ENCODE measurements at places on chromosomes 1 and 21.

- DNase-seq, result no peak
Observed at GRCh38 chr1:9621032-9621431, 30.5 kb upstream of the PIK3CD start.

DNA sequence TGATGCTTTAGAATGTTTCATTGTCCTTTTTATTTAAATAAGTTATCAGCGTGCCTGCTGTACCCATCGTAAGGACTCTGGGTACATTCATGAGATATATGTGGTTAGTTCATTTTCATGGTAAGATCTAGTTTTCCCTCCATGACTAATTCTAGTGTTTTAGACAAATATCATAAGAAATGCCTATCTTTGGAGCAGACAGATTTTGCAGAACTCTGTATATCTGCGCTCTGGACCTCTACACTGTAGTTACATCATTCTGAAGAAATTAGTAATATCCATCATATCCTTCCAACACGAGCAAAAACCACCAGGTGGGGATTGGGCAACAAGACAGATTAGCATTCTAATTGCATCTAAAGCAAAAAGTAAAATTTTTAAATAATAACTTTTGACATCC, 499.2 kb downstream of the SETD4 start:
- no peak for DNase-seq

GRCh38 chr1:61523893-61524605, 200.9 kb downstream of the TM2D1 start:
- DNase-seq, result no peak

DNA sequence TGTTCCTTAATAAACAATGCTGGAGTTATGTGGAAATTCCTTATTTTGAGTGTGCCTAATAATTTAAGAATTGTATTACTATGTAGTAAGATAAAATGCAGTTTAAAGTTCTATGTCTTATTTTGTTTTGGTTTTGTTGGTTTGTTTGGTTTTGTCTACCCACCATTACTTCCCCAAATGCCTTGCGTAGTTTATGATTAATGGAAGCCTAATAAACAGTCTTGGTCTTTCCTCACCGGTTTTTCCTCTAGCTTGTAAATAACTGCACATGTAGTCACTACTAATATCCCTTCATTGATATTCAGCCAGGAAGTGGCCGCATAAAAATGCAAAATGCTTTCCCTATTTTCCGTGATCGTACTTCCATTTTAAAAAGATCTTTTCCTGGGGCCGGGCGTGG, 2.9 kb downstream of the SDCCAG8 start:
- DNase-seq, result no peak

- DNase-seq, result no peak
Observed at GRCh38 chr21:46093668-46094400, 4.1 kb upstream of the COL6A2 start.

GRCh38 chr1:3135744-3136455, 66.9 kb downstream of the PRDM16 start:
- no peak for DNase-seq

DNA sequence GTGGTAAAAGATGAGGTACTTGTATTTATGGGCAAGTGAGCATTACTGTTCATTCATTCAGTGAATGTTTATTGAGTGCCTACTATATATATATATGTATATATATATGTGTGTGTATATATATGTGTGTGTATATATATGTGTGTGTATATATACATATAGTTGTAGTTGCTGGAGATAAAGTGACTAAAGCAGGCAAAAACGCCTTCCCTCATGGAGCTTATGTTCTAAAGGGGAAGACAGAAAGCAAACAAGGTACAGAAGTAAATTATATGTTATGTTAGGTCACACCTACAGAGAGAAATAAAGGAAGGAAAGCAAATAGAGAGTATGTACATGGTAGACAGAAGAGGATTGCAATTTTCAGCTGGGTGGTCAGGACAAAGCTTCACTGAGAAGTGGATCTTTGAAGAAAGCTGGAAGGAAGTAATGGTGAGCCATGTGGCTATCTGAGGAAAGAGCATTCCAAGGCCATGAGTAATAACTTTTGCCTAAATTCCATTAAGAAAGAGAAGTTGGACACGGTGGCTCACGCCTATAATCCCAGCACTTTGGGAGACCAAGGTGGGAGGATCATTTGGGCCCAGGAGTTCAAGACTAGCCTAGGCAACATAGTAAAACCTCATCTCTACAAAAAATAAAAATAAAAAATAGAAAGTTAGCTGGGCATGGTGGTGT, 33.5 kb upstream of the KLF17 start:
- no peak for DNase-seq

DNA sequence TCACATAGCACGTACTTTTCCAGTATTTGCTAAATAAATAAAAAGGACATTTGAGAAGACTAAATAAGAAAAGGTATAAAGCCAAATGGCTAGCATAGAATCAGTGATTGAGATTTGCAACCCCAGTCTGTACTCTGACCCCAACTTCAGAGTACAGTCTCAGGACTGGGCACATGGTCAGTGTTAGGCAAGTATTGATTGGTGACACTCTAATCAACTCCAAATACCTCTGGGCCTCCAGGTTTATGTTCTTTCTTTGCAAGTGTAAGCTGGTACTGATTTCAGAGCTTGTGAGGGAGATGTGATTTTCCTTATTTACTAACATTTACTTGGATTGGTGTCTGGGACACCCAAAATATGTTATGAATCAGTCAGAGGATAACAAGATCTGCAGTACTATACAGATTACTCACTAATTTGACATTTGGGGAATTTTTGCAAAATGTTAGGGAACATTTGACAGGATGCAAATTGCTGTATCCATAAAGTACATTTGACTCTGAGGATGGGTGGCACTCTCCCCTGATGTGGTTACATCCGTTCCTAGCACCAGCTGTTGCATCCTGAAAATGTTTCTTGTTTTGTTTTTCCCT, 34.2 kb downstream of the LMO4 start:
- DNase-seq, result no peak

GRCh38 chr1:109256085-109256484, 6.7 kb downstream of the CELSR2 start:
- DNase-seq, result no peak

DNA sequence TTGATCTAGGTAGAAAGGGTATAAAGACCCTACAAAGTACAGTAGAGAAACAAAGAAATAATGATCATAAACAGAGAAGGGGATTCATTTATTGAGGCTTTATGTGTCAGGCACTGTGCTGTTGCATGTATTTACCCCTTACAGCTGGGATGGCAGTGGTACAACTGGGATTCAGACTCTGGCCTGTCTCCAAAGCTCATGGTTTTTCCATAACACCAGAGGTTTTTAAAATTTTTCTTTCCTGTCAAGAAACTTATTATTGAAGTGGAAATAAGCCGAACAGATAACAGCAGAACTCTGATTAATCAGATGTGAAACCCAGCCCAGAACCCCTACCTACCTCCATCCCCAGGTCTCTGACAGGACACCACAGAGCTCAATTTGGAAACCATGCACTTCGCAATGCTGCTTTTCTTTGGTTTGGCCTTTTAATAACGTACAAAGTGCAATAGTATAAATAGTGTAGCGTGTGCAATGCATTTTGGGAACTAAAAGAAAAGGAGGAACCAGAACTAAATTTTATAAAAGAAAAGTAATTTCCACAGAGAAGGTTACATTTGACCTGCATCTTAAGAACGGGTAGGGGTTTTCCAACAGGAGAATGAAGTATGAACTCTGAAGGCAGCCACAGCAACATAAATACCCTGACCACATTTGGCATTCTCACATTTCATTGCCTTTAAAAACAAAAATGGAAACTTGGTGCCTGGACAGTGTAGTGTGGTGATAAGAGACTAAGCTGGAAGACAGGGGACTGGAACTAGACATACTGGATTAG, 92.0 kb upstream of the S1PR1 start:
- no peak for DNase-seq

Measured in transverse colon (tissue), 4 donors.